HAP-1 (cell line): ENCODE measurements at places on chromosomes 2 and 18.

GRCh38 chr2:18788592-18788991, 199.2 kb upstream of the NT5C1B start:
- no peak for DNase-seq

GRCh38 chr2:44616667-44617155, 255.0 kb downstream of the CAMKMT start:
- DNase-seq: no peak

GRCh38 chr2:28063492-28063962, 173.0 kb downstream of the BABAM2 start:
- DNase-seq: no peak

DNA sequence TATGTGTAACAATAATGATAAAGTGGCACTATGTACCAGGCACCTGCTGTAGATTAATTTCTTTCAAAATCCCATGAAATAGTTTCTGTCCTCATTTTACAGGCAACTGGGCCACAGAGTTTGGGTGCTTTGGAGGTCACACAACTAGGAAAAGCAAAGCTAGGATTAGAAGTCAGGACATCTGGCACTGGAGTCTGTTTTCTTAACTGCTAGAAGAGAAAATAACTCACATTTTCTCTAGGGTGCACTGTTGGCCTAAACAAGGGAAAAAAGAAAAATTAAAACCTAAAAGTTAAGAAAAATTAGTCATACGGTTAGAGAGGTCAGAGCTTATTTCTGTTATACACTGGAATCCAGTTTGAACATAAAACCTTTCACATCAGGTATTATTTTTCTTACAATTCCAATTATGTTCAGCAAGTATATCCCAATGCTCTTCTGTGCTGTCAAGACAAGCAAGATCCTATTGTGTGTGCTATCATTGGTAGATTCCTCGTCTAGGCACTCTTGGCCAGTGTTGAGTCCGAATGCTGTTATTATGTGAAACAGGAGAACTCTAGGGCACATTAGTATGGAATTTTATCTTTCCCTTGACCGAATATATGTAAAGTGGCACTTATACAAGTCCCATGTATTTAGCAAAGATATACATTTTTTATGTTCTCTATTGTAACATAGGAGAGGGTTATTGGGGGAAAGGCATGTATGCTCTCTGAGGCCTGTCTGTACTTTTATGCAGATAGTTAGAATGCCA, 1.5 kb upstream of the OSGEPL1 start:
- no peak for DNase-seq

DNA sequence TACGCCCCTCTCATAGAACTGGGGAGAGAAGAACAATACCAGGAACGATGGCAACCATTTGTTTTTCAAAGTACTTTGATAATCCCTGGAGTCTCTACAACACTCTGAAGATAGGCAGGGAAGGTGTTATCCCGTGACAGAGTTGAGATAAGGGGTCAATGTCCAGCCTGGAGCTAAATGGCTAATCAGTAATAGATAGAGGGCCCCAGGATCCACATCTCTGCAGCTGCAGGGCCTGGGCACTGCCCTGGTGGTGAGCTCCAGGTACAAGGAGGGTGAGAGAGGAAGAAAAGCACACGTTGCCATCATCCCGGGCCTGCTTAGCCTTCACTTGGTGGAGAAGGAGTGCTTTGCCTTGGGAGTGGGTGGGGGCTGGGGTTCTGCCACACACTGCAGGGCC, 260.6 kb downstream of the PRKCE start:
- DNase-seq: no peak
